ENCODE measurements at places on chromosomes 6 and 20.

DNA sequence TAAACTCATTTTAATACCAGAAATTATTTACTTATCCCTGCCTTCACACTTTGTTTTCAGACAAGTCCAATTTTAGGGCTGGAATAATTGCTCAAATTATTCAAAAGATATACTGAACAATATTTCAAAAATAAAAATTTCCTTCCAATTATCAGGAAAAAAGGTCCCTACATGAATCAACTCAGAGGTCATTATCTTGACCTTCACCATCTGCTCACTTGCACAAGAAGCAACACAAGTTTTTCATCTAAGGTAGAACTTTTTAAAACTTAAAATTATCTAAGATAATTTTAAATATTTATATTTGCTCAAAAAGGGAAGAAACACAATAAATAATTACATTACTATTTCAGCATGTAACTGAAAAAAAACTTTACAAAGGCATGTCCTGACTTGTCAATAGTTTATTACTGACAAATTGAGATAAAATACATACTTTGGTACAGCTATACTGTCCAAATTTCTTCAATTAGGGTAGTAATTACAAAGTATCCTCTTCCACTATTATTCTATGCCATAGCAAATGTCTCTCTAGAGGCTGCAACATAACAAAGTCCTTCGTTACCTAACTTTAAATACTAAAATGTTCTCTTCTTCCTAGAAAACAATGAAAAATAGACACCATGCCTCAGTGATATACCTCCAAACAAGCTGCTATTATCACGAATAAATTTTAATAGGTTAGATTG, 2.4 kb downstream of the CEP85L start:
- H3K4me3 ChIP-seq = peak overlapping the region; percentile 84
- H3K4me1 ChIP-seq = no peaks in the 10 kb centered on the region
- no peak for DNase-seq
- H3K36me3 ChIP-seq = no peaks in the 10 kb centered on the region
- H3K27ac ChIP-seq = no peak overlapping the region
- peaks cover 12% of the 10 kb centered on the region for H3K27me3 ChIP-seq

GRCh38 chr6:75922226-75922625, 150.2 kb downstream of the IMPG1 start:
- no peaks in the 10 kb centered on the region for H3K4me1 ChIP-seq
- no peak for DNase-seq
- no peak overlapping the region for H3K27ac ChIP-seq
- no peak overlapping the region for H3K4me3 ChIP-seq

GRCh38 chr20:63370618-63371187, 9.6 kb upstream of the CHRNA4 start:
- H3K4me3 ChIP-seq = no peak overlapping the region
- no peaks in the 10 kb centered on the region for H3K4me1 ChIP-seq
- H3K27ac ChIP-seq = no peak overlapping the region
- no peaks in the 10 kb centered on the region for H3K36me3 ChIP-seq
- H3K27me3 ChIP-seq = no peaks in the 10 kb centered on the region

- H3K4me1 ChIP-seq = no peaks in the 10 kb centered on the region
- H3K27ac ChIP-seq = no peak overlapping the region
- no peaks in the 10 kb centered on the region for H3K36me3 ChIP-seq
- H3K4me3 ChIP-seq = no peak overlapping the region
- DNase-seq = no peak
Observed at GRCh38 chr6:20700375-20700774, 166.1 kb downstream of the CDKAL1 start.

- no peaks in the 10 kb centered on the region for H3K27me3 ChIP-seq
- H3K4me1 ChIP-seq = no peaks in the 10 kb centered on the region
- no peak overlapping the region for H3K4me3 ChIP-seq
- no peak for DNase-seq
- no peaks in the 10 kb centered on the region for H3K36me3 ChIP-seq
Observed at GRCh38 chr6:63245420-63245819, 34.2 kb downstream of the FKBP1C start.

DNA sequence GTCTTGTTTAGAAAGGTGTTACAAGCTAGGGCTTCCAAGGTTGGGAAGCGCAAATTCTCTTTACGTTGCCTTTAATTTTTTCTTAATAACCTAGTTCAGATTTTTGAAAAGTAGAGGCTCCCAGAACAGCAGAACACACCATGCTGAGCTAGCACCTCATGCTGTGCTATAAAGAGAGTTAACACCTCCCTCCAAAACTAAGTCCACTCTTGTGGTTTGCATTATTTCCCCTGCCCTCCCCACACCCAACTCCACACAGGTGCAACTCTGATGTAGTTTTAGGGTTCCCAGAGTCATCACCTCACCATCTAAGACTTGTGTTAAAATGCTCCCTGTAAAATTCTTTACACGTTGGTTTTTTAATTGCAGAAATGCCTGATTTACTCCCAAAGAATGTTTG, 459.4 kb upstream of the JARID2 start:
- peaks cover 7% of the 10 kb centered on the region for H3K4me1 ChIP-seq
- no peaks in the 10 kb centered on the region for H3K36me3 ChIP-seq
- H3K4me3 ChIP-seq = no peak overlapping the region
- no peak for DNase-seq

DNA sequence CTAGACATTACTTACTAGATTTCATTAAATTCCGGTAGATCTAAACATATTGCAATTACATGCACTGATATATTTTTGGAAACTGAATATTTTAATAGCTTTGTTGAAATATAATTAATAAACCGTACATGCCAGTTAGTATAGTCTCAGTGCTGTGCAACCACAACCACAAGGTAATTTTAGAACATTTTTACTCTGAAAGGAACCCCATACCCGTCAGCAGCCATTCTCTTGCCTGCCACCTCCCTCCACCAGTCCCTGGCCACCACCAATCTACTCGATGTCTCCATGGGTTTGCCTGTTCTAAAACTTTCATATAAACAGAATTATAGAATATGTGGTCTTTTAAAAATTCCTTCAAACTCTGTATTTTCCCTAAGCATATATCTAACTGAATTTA, 293.9 kb downstream of the THBS2 start:
- DNase-seq = no peak
- H3K4me1 ChIP-seq = no peaks in the 10 kb centered on the region
- H3K27ac ChIP-seq = no peak overlapping the region
- H3K36me3 ChIP-seq = no peaks in the 10 kb centered on the region
- H3K27me3 ChIP-seq = no peaks in the 10 kb centered on the region

- H3K4me1 ChIP-seq = no peaks in the 10 kb centered on the region
- H3K27ac ChIP-seq = no peak overlapping the region
- no peaks in the 10 kb centered on the region for H3K36me3 ChIP-seq
- DNase-seq = no peak
- no peaks in the 10 kb centered on the region for H3K27me3 ChIP-seq
Observed at GRCh38 chr6:43976706-43977403, 150.4 kb downstream of the MRPL14 start.

GRCh38 chr6:29935273-29935955, 6.9 kb upstream of the HLA-A start:
- H3K27me3 ChIP-seq = no peaks in the 10 kb centered on the region
- no peaks in the 10 kb centered on the region for H3K4me1 ChIP-seq
- no peak overlapping the region for H3K27ac ChIP-seq
- H3K36me3 ChIP-seq = no peaks in the 10 kb centered on the region

GRCh38 chr6:7920425-7920824, 9.8 kb upstream of the TXNDC5 start:
- H3K27ac ChIP-seq = no peak overlapping the region
- DNase-seq = no peak
- H3K4me3 ChIP-seq = no peak overlapping the region

- H3K36me3 ChIP-seq = no peaks in the 10 kb centered on the region
- no peaks in the 10 kb centered on the region for H3K27me3 ChIP-seq
- no peak for DNase-seq
- H3K27ac ChIP-seq = no peak overlapping the region
- no peak overlapping the region for H3K4me3 ChIP-seq
Observed at GRCh38 chr6:130680116-130680515, 147.1 kb upstream of the SMLR1 start.

DNA sequence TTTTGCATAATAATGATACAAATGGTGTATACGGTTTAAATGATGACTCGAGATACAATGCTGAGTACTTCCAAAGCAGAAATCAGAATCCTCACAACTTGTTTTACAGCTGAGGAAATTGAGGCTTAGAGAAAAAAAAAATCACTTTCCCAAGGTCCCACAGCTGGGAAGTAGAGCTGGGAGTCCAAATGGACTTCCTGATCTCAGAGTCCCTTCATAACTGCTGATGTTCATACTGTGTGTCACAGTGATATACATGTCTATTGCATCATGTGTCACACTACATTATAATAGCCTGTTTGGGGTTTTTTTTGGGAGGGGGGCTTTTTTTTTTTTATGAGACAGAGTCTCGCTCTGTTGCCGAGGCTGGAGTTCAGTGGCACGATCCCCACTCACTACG, 8.5 kb downstream of the HM13 start:
- no peak overlapping the region for H3K27ac ChIP-seq
- H3K4me1 ChIP-seq = no peaks in the 10 kb centered on the region
- H3K36me3 ChIP-seq = peaks cover 56% of the 10 kb centered on the region
- no peak for DNase-seq
- no peak overlapping the region for H3K4me3 ChIP-seq

GRCh38 chr6:582370-582769, 74.5 kb downstream of the HUS1B start:
- H3K4me1 ChIP-seq = peaks cover 8% of the 10 kb centered on the region
- peak; percentile 89 for DNase-seq
- no peaks in the 10 kb centered on the region for H3K36me3 ChIP-seq
- no peaks in the 10 kb centered on the region for H3K27me3 ChIP-seq
- no peak overlapping the region for H3K27ac ChIP-seq

DNA sequence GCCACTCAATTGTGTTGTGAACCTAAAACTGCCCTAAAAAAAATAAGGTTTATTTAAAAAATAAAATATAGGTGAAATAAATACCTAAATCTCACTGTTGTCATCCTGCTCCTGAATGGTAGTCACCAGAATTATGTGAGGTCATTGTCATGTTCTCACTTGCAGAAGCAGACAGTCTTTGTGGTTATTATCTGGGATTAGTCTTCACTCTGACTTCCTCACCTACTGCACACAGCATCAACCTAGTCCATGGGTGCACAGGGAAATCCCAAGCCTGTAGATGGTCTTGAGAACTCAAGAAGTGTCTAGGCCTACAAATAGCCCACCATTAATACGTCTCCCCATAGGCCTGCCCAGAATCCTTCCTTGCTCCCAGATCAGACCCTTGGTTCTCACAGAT, 97.0 kb downstream of the FOXF2 start:
- no peaks in the 10 kb centered on the region for H3K27me3 ChIP-seq
- H3K36me3 ChIP-seq = no peaks in the 10 kb centered on the region
- no peak overlapping the region for H3K27ac ChIP-seq
- H3K4me1 ChIP-seq = no peaks in the 10 kb centered on the region
- no peak for DNase-seq

DNA sequence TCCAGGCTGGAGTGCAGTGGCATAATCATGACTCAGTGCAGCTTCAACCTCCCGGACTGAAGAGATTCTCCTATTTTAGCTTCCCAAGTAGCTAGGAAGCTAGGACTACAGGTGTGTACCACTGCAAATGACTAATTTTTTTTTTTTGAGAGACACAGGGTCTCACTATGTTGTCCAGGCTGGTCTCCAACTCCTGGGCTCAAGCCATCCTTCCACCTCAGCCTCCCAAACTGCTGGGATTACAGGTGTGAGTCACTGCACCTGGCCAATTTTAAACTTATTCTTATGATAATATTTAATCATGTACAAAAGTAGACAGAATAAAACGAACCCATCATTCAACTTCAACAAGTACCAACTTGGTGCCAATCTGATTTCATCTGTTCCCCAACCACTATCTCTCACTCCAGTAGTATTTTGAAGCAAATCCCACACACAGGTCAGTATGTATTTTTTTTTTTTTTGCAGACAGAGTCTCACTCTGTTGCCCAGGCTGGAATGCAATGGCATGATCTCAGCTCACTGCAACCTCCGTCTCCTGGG, 32.5 kb downstream of the BCL2L1 start:
- no peaks in the 10 kb centered on the region for H3K27me3 ChIP-seq
- peaks cover 32% of the 10 kb centered on the region for H3K36me3 ChIP-seq
- H3K4me1 ChIP-seq = peaks cover 7% of the 10 kb centered on the region
- no peak overlapping the region for H3K27ac ChIP-seq

- H3K27me3 ChIP-seq = no peaks in the 10 kb centered on the region
- DNase-seq = no peak
- no peaks in the 10 kb centered on the region for H3K36me3 ChIP-seq
Observed at GRCh38 chr6:42366011-42366705, 85.6 kb downstream of the TRERF1 start.

- no peak for DNase-seq
- peaks cover 3% of the 10 kb centered on the region for H3K4me1 ChIP-seq
- H3K4me3 ChIP-seq = no peak overlapping the region
- peaks cover 17% of the 10 kb centered on the region for H3K27me3 ChIP-seq
- H3K36me3 ChIP-seq = no peaks in the 10 kb centered on the region
Observed at GRCh38 chr6:151495380-151495779, 1.6 kb downstream of the CCDC170 start.

- H3K4me3 ChIP-seq = peak overlapping the region; percentile 76
- DNase-seq = no peak
- peaks cover 72% of the 10 kb centered on the region for H3K27me3 ChIP-seq
- no peaks in the 10 kb centered on the region for H3K36me3 ChIP-seq
Observed at GRCh38 chr6:101393829-101394251, 332 bp downstream of the GRIK2 start.

DNA sequence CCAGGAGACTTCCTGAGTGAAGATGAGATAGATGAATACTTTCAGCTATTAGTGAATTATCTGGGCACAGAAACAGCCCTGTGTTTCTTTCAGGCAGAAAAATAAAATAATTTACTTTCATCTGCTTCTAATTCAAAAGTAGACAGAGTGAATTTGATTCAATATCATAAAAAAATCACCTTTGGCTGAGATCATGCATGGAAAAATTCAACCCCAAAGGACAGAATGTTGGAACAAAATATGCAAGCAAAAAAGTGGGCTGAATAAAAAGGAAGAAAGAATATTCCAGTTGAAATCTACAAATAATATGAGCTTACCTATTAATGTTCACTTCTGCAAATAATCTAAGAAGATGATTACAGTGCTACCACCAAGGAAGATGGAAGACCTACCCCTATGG, 546.9 kb downstream of the TFAP2B start:
- no peak overlapping the region for H3K4me3 ChIP-seq
- no peaks in the 10 kb centered on the region for H3K27me3 ChIP-seq
- no peak for DNase-seq
- H3K4me1 ChIP-seq = no peaks in the 10 kb centered on the region
- H3K36me3 ChIP-seq = no peaks in the 10 kb centered on the region
- H3K27ac ChIP-seq = no peak overlapping the region
